Cerebellar cortex (tissue), 1 donor: ENCODE measurements at places on chromosomes 1 and 21.

DNA sequence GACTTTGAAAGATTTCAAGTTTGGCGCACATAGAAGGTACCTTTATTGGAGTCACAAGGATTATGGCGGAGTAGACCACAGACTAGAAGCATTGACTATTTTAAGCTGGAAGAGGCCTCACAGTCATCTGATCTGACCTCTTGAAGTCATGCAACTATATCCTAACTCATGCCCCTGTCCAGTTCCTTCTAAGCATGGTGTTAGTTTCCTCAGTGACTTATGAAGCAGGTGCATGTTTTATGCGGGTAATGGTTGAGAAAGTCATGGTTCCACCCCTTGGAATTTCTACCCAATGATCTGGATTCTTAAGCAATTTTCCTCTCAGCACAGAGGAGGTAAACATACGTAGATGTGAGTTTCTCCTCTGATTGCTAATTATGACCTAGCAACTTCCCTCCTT is 11.7 kb downstream of the OLFML3 start:
- DNase-seq = no peak

- DNase-seq = no peak
Measured at GRCh38 chr1:198118134-198118533, 38.7 kb upstream of the NEK7 start.

- DNase-seq = no peak
Measured at GRCh38 chr1:112735752-112736151, 20.6 kb upstream of the PPM1J start.

- no peak for DNase-seq
Measured at GRCh38 chr1:213979751-213980586, 7.8 kb upstream of the PROX1 start.

DNA sequence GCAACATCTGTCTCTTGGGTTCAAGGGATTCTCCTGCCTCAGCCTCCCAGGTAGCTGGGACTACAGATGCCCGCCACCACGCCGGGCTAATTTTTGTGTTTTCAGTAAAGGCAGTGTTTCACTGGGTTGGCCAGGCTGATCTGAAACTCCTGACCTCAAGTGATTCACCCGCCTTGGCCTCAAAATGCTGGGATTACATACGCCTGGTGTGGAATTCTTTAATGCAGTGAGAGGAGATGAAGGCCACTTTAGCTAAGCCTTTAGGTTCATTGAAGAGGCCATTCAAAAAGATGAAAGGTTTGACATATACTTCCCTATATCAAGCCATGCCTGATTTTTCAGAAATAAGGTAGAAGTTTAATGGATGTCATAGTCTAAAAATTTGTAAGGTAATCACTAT is 162.7 kb downstream of the ST6GALNAC3 start:
- no peak for DNase-seq

GRCh38 chr1:6859415-6860343 is 74.4 kb downstream of the CAMTA1 start:
- no peak for DNase-seq

DNA sequence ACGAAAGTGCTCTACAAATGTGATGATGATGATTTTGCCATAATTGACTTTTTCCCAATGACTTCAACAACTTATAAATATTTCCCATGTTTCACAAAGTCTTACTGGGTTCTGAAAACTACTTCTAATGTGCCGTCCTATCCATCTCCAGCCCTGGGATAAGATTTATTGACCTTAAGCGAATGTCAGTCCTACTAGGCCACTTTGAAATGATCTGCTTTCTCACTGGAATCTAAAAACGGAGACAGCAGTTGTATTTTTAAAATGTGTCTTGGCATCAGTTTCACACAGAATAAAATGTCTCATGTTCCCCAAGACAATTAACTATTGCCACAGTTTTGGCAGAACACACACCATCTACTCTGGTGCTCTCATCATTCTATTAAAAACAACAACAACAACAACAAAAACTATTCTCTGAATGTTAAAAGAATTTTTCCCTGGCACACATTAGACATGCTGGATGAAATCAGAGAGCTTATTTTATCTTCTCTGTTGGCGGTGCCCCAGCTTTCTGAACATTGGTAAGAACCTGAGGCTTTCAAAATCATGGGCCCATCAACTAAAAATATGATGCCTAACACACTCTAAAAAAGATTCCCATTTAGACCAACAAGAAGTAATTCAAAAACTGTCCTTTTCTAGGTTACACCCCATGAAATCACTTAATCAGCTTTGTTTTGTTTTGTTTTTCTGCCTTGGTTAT is 23.1 kb upstream of the DNASE2B start:
- DNase-seq = no peak
